ENCODE measurements at places on chromosomes 5 and 9.

DNA sequence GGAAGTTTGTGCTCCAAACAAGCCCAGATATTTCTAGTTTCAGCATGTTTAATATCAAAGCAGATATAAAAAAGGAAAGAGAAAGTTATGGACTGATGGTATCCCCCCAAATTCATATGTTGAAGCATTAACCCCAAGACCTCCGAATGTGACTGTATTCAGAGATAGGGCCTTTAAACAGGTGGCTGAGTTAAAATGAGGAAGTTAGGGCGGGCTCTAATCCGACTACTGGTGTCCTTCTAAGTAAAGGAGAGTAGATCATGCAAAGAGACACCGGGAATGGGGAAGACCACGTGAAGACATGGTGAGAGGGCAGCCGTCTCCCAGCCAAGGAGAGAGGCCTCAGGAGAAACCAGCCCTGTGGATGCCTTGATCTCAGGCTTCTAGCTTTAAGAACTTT, 324.1 kb upstream of the KIF2A start:
- no peak for DNase-seq

DNA sequence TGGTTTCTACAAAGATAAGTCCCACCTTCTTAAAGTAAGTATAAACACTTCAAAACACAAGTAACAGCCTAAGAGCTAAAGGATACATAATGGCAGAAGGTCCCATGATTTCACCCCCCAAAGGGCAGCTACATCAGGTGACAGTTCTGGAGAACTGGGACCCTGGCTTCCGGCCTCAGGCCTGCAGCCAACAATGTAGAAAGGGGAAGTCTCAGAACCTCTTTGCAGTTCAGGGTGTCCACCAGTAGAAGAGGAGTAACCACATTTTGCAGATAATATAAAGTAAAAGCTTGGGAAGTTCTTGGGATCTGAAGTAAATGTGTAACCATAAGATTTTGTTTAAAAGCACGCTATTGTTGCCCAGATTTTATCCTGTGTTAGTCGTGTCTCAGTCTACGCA, 267.4 kb upstream of the VLDLR start:
- DNase-seq, result no peak

GRCh38 chr9:69427286-69427685, 102.3 kb downstream of the ENTREP1 start:
- no peak for DNase-seq

DNA sequence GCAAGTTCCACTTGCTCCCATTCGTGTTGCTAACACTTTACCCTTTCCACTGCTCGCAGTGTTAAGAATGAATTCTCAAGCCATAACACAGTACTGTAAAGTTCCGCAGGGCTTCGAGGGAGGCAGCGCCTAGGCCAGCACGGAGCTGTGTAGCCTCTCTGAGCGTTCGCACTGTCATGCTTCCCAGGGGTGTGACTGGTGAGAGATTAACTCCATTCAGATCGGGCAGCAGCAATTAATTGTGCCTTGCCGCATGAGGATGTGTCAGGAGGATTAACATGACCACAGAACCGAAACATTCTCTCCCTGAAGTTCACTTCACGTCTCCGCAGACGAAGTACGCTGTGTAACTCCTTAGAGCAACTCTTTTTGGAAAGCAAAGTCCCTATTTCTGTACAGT, 23.2 kb downstream of the ZBTB34 start:
- no peak for DNase-seq

- DNase-seq, result no peak
Measured at GRCh38 chr9:135085830-135086546, 1.5 kb upstream of the OLFM1 start.

DNA sequence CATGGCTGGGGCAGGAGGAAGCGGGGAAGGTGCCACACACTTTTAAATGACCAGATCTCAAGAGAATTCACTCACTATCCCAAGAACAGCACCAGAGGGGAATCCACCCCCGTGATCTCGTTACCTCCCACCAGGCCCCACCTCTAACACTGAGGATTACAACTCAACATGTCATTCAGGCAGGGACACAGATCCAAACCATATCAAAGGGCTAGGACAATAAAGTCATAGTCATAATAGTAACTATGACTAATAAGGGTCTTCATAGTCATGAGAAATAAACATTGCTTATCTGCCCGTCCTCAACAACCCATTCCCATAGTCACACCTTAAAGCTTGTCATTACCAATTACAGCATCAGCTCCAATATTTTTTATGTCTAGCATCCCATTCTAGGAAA, 65.3 kb upstream of the SMC2 start:
- no peak for DNase-seq

GRCh38 chr5:32076699-32077695, 97.1 kb downstream of the GOLPH3 start:
- DNase-seq, result no peak

GRCh38 chr9:12785260-12785770, 10.5 kb downstream of the LURAP1L start:
- no peak for DNase-seq

- DNase-seq, result no peak
Measured at GRCh38 chr9:133741716-133742115, 3.6 kb upstream of the SARDH start.

All from NCI-H510A (cell line).